Right kidney (tissue), 9 donors: ENCODE measurements at places on chromosomes 2 and 18.

DNA sequence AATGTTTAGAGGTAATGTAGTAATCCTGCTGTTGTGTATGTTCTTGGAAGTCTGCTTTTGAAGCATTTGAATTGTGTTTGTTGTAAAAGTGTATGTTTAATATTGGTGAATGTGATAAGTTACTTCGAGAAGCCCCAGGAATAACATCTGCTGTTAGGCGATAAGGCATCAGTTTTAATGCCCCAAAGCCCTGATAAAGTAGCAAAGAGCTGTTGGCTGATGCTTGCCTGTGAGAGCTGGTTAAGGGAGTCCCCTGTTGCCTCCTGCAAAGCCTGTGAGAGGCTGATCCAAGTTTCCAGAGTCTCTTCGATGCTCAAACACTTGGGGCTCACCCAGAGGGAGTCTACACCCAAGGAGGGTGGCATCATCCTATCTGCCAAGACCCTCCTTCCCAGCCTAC lies 110.3 kb downstream of the RNF152 start:
- DNase-seq: no peak

DNA sequence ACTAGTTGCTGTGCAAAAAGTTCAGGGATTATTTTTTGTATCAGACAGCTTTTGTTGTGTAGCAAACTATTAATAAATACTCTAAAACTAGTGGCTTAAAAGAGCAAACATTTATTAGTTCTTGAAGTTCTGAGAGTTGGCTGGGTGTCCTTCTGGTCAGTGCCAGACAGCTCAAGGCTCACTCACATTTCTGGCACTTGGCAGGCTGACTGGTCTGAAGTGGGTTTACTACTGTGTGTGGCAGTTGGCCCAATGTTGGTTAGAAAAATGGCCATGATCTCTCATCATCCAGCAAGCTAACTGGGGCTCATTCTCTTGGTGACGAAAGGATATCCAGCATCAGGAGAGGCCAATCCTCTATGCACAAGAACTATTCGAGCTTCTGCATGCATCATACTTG lies 71.4 kb upstream of the ZNF385B start:
- DNase-seq: no peak

DNA sequence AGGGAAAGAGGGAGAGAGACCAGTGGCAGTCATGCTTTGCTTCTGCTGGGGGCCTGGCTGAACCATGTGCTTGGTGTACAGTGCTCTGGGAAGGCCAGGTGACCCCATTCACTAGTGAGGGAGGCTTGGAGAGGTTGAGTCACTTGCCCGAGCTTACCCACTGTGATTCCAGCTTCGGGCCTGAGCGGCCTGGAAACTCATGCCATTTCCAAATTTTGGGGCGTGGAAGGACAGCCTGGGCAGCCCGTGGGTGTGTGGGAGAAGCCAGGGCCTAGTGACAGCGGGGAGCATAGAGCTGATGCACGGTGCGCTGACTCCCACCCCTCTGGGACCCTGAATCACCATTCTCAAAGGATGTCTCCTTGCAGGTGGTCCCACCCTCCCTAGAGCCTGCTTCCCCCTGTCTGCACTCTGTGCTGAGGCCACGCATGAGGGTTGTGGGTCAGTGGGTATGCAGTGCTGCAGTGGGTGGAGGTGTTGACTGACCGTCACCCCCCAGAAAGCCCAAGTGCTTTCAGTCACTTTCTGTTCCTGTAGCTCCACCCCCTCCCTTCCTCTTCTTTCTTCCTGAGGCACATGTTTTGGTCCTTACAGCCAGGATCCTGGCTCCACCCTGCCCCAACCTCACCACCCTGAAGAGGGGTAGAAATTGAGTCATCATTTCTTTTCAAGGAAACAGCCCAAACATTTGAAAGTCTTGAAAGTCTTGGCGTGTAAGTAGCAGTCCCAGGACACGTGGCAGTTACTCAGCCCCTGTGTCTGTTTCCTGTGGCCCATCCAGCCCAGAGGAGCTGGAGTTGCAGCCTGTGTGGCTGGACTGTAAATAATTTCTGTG lies 69.3 kb upstream of the MCFD2 start:
- no peak for DNase-seq

DNA sequence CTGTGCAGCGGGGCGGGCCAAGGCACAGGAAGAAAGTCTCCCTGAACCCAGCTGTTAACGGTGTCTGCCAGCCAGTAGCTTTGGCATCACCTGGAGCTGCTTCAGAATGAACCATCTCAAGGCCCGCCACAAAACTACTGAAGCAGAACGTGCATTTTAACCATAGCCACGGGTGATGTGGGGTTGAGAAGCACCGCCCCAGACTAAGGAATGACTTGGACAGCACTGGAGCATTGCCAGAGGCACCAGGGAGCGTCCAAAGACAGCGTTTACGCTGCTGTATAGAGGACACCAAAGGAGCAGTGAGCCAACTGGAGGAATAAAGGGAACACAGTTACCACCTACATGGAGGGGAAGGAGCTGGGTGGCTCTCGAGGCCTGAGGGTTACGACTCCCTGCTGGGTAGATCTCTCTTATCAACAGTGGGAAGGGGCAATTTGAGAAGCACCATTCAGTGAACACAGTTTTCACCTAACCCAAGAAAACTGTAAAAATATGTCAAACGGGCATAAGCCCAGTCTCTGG lies 28.4 kb upstream of the LONRF2 start:
- DNase-seq: no peak
